CD4-positive, alpha-beta T cell treated with Interleukin-4 for 4 hours (primary cell): ENCODE measurements at places on chromosomes 13 and 19.

DNA sequence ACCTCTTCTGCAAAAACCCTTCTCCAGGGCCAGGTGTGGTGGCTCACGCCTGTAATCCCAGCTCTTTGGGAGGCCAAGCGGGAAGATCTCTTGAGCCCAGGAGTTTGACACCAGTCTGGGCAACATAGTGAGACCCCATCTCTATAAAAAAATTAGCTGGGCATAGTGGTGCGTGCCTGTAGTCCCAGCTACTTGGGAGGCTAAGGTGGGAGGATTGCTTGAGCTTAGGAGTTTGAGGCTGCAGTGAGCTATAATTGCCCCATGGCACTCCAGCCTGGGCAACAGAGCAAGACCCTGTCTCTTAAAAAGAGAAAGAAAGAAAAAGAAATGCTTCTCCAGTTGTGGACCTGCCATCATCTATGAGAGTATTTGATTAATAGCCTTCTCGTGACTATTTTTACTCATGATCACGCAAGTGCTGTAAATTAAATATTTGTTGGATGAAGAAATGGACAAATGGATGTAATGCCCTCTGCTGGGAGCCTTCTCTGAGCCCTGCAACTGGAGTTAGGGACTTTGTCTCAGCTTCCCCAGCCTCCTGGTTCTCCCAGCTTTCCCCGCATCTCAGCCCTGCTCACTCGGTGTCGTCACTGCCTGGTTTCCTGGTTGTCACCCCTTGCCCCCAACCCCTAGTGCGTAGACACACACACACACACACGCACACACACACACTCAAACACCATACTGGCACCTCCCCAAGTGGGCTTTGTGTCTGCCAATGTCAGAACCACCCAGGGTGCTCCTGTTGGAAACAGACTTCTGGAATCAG, 12.2 kb downstream of the WIZ start:
- no peak for DNase-seq

GRCh38 chr13:99311137-99311536, 3.9 kb upstream of the GPR183 start:
- DNase-seq, result no peak

- no peak for DNase-seq
These were observed 244.7 kb downstream of the VWA8 start for GRCh38 chr13:41716236-41716635.

DNA sequence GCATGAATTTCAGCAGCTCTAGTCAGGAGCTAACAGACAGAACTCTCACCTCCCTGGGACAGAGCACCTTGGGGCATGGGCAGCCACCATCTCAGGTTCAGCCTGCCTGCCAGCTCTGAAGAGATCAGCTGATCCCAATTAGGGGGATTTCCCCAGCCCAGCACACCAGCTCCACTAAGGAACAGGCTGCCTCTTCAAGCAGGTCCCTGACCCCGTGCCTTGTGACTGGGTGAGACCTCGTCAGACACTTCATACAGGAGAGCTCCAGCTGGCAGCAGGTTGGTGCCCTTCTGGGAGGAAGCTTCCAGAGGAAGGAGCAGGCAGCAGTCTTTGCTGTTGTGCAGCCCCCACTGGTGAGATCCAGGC, 84.5 kb upstream of the UFM1 start:
- DNase-seq, result no peak

- DNase-seq, result no peak
These were observed 84.2 kb upstream of the RNF113B start for GRCh38 chr13:98261165-98261702.

DNA sequence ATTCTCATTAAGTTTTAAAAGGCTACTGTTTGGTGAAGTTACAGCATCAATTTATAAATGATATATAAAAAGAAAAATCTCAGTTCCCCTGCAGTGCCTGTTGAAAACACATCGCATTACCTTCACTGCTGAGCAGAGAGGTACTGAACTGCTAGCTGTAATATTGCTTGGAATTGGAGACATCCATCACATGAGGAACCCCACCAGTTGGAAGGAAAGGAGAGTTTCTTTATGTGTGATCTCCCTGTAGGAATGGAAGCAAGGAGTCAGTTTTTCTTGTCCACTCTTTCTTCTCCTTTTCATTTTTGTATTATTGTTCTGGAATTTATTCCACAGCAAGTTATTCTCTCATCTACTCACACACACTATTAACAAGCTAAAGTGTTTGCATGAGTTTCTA, 1586.0 kb upstream of the PRR20A start:
- DNase-seq, result no peak

- no peak for DNase-seq
These were observed 41.9 kb downstream of the CERS4 start for GRCh38 chr19:8251025-8251472.

- DNase-seq, result no peak
These were observed 21.8 kb downstream of the MCF2L start for GRCh38 chr13:112990783-112991182.

DNA sequence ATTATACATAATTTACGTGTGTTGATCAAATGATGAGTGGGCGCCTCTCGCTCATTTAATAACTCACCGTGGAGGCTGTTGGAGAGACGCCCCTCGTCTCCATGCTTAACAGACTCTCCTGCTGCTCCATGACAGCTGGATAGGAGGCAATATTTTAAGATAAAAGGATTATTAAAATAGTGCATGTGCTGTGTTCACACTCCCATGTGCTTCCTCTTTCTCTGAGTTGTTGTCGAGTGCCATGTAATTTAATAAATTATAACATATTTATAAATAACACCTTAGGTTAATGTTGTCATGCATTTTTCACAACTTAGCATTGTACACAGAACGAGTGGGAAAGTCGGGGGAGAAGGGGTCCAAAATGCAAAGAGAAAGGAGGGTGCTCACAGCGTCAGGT, 161.4 kb upstream of the TSHZ3 start:
- DNase-seq, result no peak

DNA sequence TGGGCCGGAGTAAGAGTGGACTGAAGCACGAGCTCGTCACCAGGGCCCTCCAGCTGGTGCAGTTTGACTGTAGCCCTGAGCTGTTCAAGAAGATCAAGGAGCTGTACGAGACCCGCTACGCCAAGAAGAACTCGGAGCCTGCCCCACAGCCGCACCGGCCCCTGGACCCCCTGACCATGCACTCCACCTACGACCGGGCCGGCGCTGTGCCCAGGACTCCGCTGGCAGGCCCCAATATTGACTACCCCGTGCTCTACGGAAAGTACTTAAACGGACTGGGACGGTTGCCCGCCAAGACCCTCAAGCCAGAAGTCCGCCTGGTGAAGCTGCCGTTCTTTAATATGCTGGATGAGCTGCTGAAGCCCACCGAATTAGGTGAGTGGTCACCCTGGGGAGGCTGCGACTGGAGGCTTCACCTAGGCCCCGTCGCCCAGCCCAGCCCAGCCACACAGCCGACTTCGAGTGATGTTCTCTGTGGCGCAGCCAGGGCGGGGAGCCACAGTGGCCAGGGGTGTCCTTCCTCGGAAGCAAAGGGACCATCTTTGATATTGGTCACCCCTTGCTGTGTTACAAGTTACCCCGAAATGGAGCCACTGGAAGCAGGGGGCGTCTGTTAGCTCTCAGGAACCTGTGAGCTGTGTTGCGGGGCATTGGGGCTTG, 5.6 kb downstream of the PIAS4 start:
- no peak for DNase-seq

DNA sequence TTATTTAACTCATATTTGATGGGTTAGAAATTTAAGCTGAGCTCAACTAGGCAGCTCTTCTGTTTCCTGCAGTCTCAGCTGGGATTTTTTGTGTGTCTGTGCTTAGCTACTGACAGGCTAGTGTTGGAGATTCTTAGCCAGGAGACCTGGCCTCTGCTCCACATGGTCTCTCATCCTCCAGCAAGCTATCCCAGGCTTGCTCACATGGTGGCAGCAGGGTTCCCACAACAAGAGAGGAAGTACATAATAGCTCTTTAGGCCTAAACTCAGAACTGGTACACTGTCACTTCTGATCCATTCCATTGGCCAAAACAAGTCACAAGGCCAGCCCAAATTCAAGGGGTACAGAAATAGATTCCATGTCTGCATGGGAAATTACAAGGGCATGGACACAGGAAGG, 406.2 kb downstream of the SUCLA2 start:
- DNase-seq, result no peak

DNA sequence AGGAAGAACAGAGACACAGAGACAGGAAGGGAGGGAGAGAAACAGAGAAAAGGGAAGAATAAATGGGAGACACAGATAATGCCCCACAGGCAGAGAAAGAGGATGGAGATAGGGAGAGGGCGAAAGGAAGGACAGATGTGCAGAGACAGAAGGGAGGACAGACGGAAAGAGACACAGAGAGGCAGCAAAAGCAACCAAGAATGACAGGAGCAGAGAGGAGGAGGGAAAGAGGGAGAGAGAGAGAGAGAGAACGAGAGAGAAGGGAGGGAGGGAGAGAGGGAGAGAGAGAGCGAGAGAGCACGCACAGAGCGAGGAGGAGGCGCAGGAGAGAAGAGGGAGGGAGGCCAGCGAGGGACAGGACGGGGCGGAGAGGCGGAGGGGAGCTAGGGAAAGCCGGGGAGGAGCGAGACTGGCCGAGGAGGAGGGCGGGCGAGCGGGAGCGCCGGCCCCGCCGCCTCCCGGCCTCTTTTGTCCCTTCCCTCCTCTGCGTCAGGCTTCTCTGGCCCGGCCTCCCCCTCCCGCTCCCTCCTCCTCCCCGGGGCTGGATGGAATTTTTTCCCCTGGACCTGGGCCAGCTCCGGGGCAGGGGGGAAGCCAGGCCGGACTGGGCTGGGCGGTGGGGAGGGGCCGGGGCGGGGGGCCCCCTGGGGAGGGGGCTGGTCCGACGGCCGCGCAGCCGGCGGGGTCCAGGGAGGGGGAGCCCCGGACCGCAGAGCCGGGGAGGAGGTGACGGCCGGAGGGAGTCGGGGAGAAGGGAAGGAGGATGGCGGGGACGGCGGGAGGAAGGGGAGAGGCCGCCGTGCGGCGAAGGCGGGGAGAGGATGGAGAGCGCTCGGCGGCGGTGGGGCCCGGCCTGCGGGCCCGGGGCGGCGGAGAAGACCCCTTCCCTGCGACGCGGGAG, 4.2 kb upstream of the SPACA6 start:
- DNase-seq, result no peak

GRCh38 chr13:36543671-36544070, 111.4 kb downstream of the CCNA1 start:
- no peak for DNase-seq

DNA sequence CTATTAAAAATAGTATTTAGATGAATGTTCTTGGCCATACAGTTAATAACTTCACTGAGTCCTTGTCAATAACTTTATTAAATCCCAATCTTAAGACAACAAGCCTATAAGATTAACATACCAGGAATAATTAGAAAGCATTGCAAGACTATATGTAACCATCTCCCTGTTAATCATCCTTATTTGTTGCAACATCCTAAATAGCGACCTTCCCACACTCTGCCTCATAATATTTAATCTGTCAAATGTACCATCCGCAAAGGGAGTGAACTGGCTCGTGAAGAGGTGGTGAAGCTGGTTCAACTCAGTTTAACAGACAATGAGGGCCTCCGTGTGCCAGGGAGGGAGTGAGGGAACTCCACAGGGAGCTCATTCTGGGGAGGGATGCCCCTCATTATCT, 33.9 kb downstream of the KL start:
- no peak for DNase-seq

GRCh38 chr19:37855098-37855497, 51.3 kb downstream of the WDR87 start:
- DNase-seq, result no peak
